Activated naive CD8-positive, alpha-beta T cell treated with anti-CD3 and anti-CD28 coated beads for 36 hours (primary cell): ENCODE measurements at places on chromosomes 5 and 9. TPM values are rescaled to one million over a fixed set of nuclear protein-coding genes. Genes with fewer than 3 reads are reported as not detected.
A peak's percentile ranks its signal among the peaks of the same experiment; 100 is the strongest.

Gene SERF1A
- total RNA-seq = 6.8 TPM

GRCh38 chr9:613771-614347, 227.6 kb upstream of the DMRT1 start:
- DNase-seq = peak; percentile 37

DNA sequence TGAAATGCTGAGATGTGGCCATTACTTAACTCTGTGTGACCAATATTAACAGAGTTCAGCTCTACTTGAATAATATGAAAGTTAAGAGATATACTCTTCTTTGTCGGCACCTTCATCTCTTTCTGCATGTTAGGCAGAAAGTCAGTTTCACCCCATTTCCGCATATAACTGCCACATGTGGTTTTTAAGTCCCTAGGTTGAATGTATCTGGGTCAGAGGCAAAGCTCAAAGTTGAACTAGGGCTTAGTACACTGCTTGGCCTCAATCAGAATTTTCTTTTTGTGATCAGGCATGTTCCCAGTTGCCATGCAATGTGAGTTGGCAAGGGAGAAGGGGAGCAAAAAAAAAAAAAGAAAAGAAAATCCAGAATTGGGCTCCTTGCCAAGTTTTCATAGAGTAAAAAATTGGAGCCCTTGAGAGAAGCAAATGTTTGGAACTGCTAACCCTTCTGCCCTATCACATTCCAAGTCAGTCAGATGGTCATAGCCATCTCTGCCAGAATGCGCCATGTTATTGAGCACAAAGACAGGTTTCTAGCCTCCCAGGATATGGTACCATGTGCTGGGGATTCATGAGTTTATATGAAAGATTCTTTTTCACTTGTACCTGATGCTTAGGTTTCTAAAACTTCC, 251.2 kb upstream of the RORB start:
- no peak for DNase-seq

Gene EIF4EBP3
- 15.5 TPM for total RNA-seq

Gene MELK
- 49.8 TPM for total RNA-seq

- no peak for DNase-seq
These were observed 217.0 kb downstream of the DMRT2 start for GRCh38 chr9:1267141-1267570.

GRCh38 chr5:89582768-89583339, 699.9 kb upstream of the MEF2C start:
- DNase-seq = no peak

Gene DMRT3
- not detected for total RNA-seq

DNA sequence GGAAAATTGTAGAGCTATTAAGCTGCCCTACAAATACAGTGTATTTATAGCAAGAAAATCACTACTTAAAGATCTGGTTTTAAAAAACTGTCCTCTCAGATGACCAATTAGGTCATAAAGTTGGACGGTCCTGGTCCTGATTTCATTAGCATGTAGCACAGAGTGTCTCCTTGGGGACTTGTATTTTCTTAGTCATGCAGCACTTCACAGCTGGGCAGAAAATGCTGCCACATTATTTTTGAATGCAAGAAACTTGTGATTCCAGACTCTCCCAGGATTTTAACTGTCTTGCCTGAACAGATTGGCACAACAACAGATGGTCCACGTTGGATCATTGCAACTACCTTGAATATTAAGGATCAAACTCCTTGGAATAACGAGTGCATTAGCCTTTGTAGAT, 348.1 kb upstream of the SGCD start:
- DNase-seq = no peak
